ENCODE measurements at places on chromosomes 1 and 21. TPM values are rescaled to one million over a fixed set of nuclear protein-coding genes. Genes with fewer than 3 reads are reported as not detected.
A peak's percentile ranks its signal among the peaks of the same experiment; 100 is the strongest.

The AKR7A3 gene
- total RNA-seq, result 0.26 TPM

The OR2W3 gene
- total RNA-seq, result not detected

The LENEP gene
- not detected for total RNA-seq

The CD1E gene
- total RNA-seq, result not detected

The KIRREL1 gene
- 20.2 TPM for total RNA-seq

The C1orf115 gene
- 1.3 TPM for total RNA-seq

The CYP4A11 gene
- not detected for total RNA-seq

The TRIM67 gene
- total RNA-seq, result not detected

The OMA1 gene
- 25.0 TPM for total RNA-seq

The KCNQ4 gene
- total RNA-seq, result under 0.01 TPM

The EXO1 gene
- 0.90 TPM for total RNA-seq

GRCh38 chr1:46676531-46676930, 4.9 kb downstream of the TEX38 start:
- no peak for DNase-seq

GRCh38 chr1:207397525-207397926, 56.6 kb upstream of the CR2 start:
- DNase-seq, result no peak

GRCh38 chr1:70840260-70840953, 207.2 kb downstream of the PTGER3 start:
- no peak for DNase-seq

DNA sequence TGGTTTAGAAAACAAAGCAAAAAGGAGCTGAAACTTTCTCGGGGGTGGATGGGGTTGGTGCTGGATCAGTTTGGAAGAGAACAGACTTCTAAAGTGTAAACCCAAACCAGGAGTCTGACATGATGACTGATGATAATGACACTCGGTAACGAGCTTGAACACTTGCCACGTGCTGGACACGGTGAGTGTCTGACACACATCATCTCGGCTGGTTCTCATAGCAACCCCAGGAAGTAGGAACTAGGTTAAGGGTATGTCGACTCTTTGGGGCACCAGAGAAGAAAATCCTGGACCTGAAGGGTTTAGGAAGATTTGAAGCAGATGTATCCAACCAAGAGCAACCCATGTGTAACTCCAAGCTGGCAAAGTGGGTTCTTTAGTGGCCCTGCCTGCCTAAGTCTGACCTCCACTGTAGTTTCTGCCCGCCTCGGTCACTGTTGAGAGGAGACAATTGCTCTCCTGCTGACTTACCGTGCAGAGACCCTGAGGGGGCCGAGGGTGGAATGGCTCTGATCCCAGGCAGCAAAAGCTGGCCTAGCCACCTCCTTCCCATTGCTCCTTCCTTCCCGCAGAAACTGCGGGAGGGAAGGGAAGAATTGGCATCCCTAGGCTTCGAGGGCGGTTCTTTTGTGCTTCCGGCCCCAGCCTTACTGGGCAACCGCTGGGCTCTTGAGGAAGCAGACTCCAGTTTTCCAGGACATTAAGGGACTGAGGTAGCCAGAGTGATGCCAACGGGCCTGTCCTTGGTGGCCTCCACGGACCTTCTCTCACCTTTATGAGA, 156.0 kb downstream of the TOMM20 start:
- peak; percentile 51 for DNase-seq

- DNase-seq, result no peak
These were observed 41.7 kb downstream of the NFIA start for GRCh38 chr1:61124078-61124477.

- DNase-seq, result peak; percentile 31
These were observed at the start of gene HMCN1 for GRCh38 chr1:185733818-185734735. TSS of gene HMCN1 (plus strand) at chr1:185734391. CDS start at chr1:185734780, 389 bp downstream.

GRCh38 chr1:26351590-26352337, 2.2 kb downstream of the CRYBG2 start:
- DNase-seq, result peak; percentile 92

GRCh38 chr21:34220556-34221195, 143.1 kb upstream of the KCNE2 start:
- DNase-seq, result no peak

GRCh38 chr1:190551638-190552037, 74.0 kb upstream of the BRINP3 start:
- DNase-seq, result no peak

DNA sequence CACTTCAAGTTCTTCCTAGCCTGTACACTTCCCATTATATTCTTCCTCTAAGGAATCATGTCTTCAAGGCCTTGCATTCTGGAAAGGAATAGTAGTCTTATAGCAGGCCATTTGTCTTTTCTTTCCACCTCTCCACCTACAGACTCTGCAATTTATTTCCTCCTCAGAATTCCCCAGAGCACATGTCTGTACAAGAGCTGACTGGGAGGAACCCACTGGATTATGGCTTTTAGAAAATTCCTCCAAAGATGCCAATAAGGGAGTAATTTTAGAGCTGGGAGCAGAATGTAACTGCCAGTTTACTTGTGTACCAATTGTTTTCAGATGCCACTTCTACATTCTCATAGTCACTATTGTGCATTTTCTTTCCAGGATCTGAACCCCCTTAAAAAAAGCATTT, 3.4 kb upstream of the PSMG1 start:
- DNase-seq, result peak; percentile 63

DNA sequence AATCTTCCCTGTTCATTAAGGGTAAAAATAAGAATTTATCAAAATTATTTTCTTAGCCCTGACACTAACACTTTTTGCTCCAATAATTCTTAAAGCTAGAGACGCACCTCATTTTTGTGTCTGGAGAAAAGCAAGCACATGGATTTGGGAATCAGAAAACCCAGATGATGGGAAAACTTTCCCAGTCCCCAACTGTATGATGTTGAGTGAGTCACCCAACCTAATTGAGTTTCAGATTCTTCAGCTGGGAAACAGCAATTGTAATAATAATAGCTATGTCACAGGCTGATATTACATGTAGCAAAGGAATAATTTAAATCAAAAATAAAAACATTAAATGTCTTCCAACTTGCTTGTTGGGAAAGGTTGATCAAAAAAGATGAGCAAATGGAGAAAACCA, 159.0 kb downstream of the MIS18A start:
- no peak for DNase-seq

GRCh38 chr1:116258668-116259419, 114.2 kb upstream of the ATP1A1 start:
- DNase-seq, result no peak

DNA sequence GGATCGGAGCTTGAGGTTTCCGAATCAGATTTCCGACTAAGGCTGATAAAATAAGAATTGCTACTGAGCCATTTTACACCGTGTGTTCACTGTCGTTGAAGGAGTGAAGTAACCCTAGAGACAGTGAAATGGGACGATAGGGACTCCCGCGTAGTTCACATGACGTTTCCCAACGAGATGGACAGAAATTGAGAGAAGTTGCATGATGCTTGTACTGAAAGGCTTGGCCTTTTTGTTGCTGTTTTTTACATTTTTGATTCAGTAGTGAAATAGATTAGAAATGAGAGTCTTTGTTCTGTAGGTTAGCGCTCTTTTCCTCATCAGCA, 1.2 kb downstream of the KHDRBS1 start:
- DNase-seq, result no peak
